CD4-positive, alpha-beta T cell (primary cell): ENCODE measurements at places on chromosomes 5 and 9. TPM values are rescaled to one million over a fixed set of nuclear protein-coding genes. Genes with fewer than 3 reads are reported as not detected.
A peak's percentile ranks its signal among the peaks of the same experiment; 100 is the strongest.

DNA sequence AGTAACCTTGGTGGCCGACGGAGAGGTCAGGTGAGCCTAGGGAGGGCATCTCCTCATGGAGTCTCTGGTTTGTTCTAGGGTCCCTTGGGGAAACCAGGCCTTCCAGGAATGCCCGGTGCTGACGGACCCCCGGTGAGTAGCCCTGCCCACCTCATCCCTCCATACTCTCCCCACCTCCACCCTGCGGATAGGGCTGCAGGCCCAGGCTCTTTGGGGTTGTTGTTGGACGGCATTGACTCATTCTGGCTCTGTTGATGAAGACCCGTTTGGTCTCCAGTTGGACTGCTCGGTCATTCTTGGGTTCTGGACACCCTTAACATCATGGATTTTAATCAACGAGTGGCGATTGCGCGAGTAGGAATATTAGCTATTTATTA lies 112.3 kb upstream of the FCN2 start:
- no peak for DNase-seq

GRCh38 chr9:14213504-14213903 lies 100.4 kb downstream of the NFIB start:
- DNase-seq = no peak

- no peak for DNase-seq
Measured at GRCh38 chr5:133751421-133751820, 139.1 kb upstream of the FSTL4 start.

DNA sequence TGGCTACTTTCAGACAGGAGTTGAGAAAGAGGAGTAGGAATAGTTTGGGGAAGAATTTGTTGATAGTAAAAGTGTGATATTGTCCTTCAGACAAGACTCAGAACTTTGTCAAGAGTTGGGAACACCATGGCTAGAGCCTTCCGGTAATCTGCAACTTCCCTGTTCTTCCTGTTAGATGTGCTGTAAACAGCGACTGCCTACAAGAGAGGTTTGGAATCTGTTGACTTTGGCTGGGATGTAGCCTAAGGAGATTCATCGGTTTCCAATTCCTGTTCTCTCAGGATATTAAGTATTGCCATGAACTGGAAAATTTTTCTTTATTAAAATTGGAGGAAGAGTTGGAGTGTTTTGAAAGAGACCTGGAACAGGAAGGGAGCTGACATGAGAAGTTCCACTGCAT lies 43.9 kb downstream of the ARHGAP26 start:
- no peak for DNase-seq

GRCh38 chr5:50967563-50968355 lies 301.3 kb downstream of the PARP8 start:
- DNase-seq = no peak

DNA sequence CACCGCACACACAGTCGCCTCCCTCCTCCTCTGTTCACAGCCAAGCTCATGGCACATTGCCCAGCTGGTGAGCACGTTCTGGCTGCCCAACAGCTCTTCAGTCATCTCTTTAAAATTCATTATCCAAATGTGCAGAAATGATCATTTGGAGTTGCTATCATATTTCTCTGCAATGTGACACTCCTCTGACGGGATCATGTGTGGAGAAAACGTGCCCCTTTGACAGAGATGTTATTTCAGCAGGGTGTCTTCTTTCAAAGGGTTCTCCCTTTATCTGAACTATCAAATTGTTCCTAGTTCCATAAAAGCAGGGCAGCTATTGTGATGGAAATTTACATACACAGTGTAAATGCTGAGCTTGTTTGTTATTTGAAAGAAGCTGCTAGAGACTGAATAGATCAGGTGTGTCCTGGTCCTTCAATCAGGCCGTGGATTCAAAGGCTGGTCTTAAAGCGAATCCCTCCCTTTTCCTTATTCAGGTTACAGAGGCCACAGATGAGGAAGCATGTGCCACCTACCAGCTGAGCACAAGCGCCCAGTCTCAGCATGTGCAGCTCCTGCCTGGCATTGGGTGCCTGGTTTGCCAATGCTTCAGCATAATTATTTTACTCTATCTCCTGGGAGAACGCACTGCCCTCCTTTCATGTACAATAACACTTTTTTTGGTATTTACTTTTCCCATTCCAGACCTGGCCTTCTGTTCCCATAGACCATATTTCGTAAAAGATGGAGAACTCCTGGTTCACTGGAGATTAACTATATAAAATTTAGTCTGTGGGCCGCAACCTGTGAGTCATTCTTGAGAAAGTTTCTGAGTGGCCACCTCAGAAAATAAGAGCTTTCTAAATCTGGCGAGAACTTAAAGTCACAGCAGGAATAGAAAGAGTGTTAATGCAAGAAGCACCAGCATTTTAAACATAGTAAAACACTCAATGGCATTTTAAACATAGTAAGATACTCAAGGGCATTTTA lies 433.7 kb downstream of the ENC1 start:
- no peak for DNase-seq

DNA sequence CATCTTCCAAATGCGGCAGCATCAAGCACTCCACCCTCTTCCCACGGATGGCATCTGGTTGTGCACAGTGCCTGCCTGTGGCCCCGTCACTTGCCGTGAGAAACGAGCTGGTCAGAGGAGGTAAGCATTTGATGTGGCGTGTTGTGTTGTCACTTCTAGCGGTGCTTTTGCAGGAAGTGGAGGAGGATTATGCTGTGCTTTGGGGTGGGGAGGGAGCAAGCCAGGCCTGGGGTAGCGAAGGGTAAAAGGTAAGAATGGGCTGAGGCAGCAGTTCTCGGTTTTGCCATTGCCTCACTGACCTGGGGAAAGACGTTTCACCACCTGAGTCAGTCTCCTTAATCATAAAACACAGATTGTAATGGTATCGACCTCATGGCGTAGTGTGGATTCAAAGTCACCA lies 2.3 kb upstream of the POMT1 start:
- DNase-seq = peak; percentile 82

- DNase-seq = no peak
Measured at GRCh38 chr5:41763081-41763480, 107.1 kb downstream of the OXCT1 start.

DNA sequence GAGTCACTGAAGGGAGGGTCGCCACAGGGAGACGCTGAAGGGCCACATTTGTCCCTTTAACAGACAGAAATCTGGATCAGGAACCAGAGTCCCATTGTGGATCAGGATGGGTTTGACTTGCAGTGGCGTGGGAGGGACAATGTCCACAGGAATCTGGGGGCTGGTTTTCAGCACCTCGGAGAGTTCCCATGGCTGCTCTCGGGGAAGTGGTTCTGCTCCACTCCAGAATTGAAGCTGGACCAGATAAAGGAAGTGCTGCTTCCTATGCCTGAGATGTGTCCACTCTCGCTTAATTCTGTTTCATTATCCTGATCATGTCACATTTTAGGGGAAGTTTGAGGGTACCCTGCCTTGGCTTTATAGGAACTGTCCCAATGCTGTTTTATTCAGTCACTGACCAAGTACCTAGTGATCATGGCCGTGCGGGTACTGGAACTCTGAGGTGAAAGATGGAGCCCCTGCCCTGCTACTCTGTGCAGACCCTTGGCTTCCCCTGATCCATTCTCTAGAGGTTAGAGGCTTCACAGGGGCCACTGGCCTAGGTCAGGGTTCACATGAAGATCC lies 28.7 kb downstream of the ENHO start:
- no peak for DNase-seq

GRCh38 chr9:104094534-104095015 lies 466 bp downstream of the SMC2 start:
- DNase-seq = no peak

GRCh38 chr9:12439267-12439666 lies 253.9 kb upstream of the TYRP1 start:
- no peak for DNase-seq

GRCh38 chr9:137114613-137115393 lies at the start of gene DPP7:
Gene DPP7 (minus strand): TSS chr9:137114733. CDS start chr9:137114713, 20 bp downstream.
- DNase-seq = peak; percentile 72

DNA sequence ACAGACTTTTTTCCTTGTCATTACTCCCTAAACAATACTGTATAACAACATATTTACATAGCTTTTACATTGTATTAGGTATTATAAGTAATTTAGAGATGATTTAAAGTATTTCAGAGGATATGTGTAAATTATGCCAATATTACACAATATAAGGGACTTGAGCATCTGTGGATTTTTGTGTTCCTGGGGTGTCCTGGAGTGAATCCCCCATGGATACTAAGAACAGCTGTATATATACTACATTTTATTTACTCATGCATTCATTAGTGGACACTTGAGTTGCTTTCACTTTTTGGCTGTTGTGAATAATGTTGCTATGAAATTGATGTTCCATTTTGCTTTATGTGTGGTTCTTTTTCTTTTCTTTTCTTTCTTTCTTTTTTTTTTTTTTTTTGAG lies 348.8 kb downstream of the SH3GL2 start:
- no peak for DNase-seq

- DNase-seq = no peak
Measured at GRCh38 chr5:154783774-154784460, 28.7 kb downstream of the LARP1 start.

DNA sequence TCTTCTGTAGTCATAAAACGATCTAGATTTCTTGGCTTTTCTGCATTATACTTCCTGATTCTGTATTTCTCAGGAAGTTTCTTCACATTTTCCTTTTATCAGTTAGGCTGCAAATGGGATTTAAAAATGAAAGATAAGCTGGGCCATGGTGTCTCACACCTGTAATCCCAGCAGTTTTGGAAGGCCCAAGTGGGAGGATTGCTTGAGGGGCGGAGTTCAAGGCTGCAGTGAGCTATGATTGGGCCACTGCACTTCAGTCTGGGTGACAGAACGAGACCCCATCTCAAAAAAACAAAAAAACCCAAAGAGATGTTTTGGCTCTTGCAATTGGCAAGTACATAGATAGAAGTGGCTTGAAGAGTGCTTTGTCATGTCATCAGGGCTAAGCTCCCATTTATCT lies 26.2 kb upstream of the APC start:
- no peak for DNase-seq

DNA sequence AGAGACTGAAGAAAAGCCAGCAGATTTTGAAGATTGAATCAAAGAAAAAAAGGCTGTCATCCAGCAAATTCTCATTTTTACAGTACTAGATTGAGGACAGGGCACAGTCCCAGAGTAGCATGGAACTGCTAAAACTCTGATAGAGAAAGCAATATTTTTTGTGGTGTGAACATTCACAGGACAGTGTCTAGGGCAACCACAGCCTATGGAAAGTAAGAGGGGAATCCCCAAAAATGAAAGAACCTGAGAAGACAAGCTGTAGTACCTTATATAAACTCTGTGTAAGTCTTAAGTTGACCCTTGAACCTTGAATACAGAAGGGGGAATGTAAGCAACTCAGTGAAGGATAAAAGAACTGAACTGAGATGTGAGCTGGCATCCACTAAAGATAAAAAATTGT lies 540.3 kb downstream of the HINT1 start:
- no peak for DNase-seq

- peak; percentile 30 for DNase-seq
Measured at GRCh38 chr9:91207729-91208418, 153.8 kb downstream of the AUH start.

DNA sequence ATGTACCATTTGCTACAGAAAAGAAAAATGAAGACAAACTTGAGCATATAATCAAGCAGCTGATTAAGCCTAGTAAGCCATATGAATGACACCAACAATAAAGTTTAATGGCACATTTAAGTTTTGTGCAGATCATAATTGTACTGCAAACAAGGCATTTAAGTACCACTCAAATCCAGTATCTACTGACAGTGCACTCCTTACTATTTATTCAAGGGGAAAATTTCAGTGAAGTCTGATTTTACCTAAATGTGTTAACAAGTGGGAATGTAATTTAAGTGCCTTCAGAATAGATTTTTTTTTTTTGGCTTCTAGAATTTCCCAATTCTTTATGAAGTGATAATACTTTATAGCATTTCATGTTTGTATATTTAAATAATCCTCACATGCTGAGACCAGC lies 341.0 kb upstream of the POU5F2 start:
- DNase-seq = no peak

DNA sequence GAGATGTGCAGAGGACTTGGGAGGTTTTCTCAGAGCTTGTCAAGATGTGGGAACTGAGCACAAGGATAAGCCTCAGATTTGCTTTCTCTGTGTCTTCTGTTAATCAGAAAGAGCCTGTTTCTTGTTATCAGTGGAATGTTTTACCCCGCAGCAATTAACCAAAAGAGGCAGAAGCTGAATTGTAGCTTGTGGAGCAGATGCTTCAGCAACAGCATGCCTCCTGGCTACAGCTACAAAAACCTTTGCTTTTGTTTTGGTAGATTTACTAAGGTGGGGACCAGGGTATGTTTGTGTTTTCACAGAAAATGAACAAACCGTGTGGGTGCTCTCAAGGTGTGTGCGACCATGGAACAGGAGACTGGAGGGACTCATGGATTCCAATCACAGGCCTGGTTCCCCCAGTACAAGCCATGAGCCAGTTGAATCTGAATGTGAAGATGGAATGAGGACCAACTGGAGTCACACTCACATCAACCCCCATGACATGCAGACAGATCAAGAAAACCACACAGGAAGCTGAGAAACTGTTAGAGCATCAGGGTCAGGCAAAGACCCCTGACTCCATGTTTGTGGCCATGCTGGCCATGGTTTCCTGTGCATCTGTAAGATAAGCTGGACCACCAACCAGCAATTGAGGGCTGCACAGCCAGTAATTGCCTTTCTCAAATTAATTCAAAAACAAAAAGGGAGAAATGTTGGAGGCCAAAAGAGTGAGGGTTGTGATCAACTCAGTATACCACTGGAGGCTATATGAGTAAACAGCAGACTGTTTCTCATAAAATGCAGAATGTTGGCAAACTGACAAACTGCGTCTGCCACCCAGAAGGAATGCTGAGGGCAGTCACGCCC lies 6.9 kb downstream of the UGT3A2 start:
- DNase-seq = no peak

DNA sequence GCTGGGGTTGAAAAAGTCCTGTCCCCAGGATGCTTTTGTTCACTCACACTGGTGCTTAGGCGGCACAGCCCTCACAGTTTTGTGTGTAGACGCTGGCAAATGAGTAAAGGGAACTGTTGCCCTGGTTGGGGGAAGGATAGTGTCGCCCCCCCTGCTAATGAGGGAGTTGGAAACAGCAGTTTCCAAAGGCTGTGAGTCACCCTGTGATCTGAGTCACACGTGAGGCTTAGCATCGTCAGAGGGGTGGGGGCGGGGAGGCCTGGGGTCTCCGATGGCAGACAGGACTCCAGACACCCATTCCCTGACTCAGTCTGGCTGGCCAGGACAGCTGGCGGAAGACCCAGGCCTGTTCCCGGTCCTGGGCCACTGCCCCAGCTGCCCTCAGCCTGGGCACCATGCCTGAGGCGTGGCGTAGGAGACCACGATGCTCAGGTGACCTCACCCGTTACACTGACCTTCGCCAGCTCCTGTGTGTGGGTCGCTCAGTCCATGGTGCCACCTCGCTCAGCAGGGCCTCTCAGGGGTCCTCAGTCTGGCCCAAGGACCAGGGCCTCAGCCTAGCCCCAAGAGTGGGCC lies 2.9 kb downstream of the DNAJB5 start:
- DNase-seq = no peak

- no peak for DNase-seq
Measured at GRCh38 chr9:122051351-122052321, 41.5 kb downstream of the TTLL11 start.

The CD180 gene
- total RNA-seq = 0.08 TPM

The PDZD2 gene
- 1.3 TPM for total RNA-seq

The ZNF883 gene
- 0.30 TPM for total RNA-seq

The PTBP3 gene
- 110 TPM for total RNA-seq

The FSTL4 gene
- total RNA-seq = not detected

The SGTB gene
- total RNA-seq = 84.2 TPM

The HRCT1 gene
- total RNA-seq = not detected

The STC2 gene
- total RNA-seq = not detected

The ATOSB gene
- total RNA-seq = 5.1 TPM

The SARDH gene
- 17.7 TPM for total RNA-seq

The PCDHB14 gene
- total RNA-seq = not detected
